ENCODE measurements at places on chromosomes 4 and X.

- peak; percentile 36 for DNase-seq
Observed at GRCh38 chr4:26410385-26411293, 79.6 kb downstream of the CCKAR start.

GRCh38 chr4:113586072-113586471 lies 175.5 kb downstream of the CAMK2D start:
- no peak for DNase-seq

- DNase-seq: no peak
Observed at GRCh38 chr4:158811216-158811540, 42.4 kb downstream of the FNIP2 start.

- peak; percentile 53 for DNase-seq
Observed at GRCh38 chrX:13697455-13697854, 8.5 kb downstream of the RAB9A start.

Data from immature natural killer cell (primary cell).